K562 (cell line): ENCODE measurements at places on chromosomes 2 and 18. TPM values are rescaled to one million over a fixed set of nuclear protein-coding genes. Genes with fewer than 3 reads are reported as not detected.
A peak's percentile ranks its signal among the peaks of the same experiment; 100 is the strongest.

DIPK1C gene
- 0.07 and 0.16 TPM in 2 replicates for total RNA-seq

DNA sequence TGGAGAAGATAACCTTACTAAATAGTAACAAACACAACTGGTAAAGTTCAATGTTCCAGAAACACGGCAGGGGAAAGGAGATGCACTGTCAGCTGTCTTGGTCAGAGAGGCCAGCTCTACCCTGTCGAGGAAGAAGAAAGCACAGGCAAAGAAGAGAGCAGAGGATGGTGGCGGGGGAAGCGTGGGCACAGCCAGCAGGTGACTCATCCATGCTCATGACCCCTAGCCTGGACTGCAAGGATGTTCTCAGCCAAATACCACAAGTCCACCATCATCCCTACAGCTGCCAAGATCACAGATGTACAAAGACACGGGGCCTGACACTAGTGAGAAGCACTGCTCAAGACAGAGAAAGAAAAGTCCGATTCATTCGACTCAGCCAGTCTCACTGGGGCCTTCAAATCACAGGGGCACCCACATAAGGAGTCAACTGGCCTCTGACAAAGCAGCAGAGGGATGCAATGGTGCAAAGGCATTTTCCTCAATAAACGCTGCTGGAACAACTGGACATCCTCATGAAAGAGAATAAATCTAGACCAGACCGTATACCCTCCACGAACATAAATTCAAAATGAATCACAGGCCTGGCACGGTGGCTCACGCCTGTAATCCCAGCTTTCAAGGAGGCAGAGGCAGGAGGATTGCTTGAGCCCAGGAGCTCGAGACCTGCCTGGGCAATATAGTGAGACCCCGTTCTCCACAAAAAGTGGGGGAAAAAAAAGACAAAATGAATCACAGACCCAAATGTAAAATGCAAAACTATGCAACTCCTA is 5.6 kb downstream of the DTYMK start:
- no peak overlapping the region for H3K27ac ChIP-seq
- H3K4me1 ChIP-seq: peaks cover 11% of the 10 kb centered on the region
- H3K27me3 ChIP-seq: no peaks in the 10 kb centered on the region
- DNase-seq: no peak
- H3K4me3 ChIP-seq: no peak overlapping the region

DNA sequence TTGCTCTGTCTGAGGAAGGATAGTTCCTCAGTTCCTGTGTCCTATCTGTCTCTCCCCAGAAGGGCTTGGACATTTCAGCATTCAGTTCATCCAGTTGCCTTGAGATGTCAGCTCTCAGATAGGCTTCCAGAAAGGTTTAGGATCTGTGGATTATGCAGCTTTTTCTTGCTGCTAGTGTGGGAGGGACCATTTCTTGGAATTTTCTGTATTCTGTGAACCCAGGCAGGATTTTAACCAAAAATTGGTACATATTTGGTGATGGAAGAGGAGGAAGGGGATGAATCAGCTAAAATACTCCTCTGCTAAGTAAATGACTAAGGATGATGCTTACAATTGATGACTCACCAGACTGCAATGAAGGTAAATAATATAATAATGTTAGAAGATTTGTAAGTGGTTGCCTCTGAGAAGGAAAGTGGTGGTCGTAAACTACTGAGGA is 58.6 kb upstream of the DOCK10 start:
- DNase-seq: no peak
- H3K36me3 ChIP-seq: no peaks in the 10 kb centered on the region
- H3K4me1 ChIP-seq: no peaks in the 10 kb centered on the region
- no peak overlapping the region for H3K4me3 ChIP-seq
- no peak overlapping the region for H3K27ac ChIP-seq

DNA sequence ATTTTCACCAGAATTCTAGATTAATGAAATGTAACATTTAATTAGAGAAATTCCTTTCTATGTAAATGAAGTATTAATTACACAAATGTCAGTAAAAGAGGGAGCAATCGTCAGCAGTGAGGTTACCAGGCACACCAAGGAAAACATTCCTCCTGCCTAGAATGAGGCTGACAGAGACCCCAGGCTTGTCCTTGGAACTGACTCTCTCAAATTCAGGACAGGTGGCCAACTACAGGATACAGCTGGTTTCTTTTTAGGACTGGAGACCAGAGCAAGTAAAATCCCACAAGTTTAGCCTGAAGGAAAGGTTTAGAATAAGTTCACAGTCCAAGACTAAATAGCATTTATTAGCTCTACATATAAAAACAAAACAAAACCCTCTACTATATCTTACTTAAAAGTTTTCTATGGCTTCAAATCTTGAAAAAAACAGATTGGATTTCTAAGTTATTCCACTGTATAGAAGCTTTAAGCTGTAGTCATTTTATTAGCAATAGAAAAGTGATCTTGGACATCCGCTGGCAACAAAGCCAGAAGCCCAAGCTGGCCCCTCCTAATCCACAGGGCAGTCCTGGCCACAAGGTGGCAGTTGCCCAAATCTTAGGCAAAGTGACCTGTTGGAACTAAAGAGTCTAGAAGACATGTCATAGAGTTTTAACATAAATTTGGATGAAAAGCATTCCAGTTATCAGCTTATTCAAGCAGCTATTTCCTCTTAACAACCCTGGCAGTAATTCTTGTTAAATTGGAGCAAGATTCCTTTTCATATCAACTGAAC is 81.0 kb downstream of the SP3 start:
- H3K27me3 ChIP-seq: peaks cover 13% of the 10 kb centered on the region; the same call in 2 of the 3 replicates
- no peak overlapping the region for H3K4me3 ChIP-seq
- H3K4me1 ChIP-seq: no peaks in the 10 kb centered on the region
- H3K27ac ChIP-seq: no peak overlapping the region
- DNase-seq: peak; percentile 74
- H3K36me3 ChIP-seq: no peaks in the 10 kb centered on the region

- H3K36me3 ChIP-seq: no peaks in the 10 kb centered on the region
- no peaks in the 10 kb centered on the region for H3K4me1 ChIP-seq
- DNase-seq: no peak
Observed at GRCh38 chr2:166634706-166635105, 140.7 kb upstream of the SCN7A start.

- H3K4me1 ChIP-seq: no peaks in the 10 kb centered on the region
- DNase-seq: no peak
- no peak overlapping the region for H3K27ac ChIP-seq
- H3K27me3 ChIP-seq: no peaks in the 10 kb centered on the region
Observed at GRCh38 chr18:25805939-25806338, 284.5 kb downstream of the SS18 start.

- peaks cover 40% of the 10 kb centered on the region; the same call in 2 of the 3 replicates for H3K36me3 ChIP-seq
- H3K4me1 ChIP-seq: peaks cover 34% of the 10 kb centered on the region
- no peak for DNase-seq
- no peak overlapping the region for H3K4me3 ChIP-seq
- H3K27ac ChIP-seq: peak overlapping the region; percentile 67; the same call in 1 of the 3 replicates
- no peaks in the 10 kb centered on the region for H3K27me3 ChIP-seq
Observed at GRCh38 chr2:74078466-74078865, 69.2 kb downstream of the BOLA3 start.
